Renal cortical epithelial cell (primary cell): ENCODE measurements at places on chromosomes 13 and 19. TPM values are rescaled to one million over a fixed set of nuclear protein-coding genes. Genes with fewer than 3 reads are reported as not detected.

The NLRP11 gene
- not detected in 2 replicates for total RNA-seq

GRCh38 chr13:78631077-78631476 is 27.7 kb upstream of the POU4F1 start:
- DNase-seq, result peak; percentile 66

DNA sequence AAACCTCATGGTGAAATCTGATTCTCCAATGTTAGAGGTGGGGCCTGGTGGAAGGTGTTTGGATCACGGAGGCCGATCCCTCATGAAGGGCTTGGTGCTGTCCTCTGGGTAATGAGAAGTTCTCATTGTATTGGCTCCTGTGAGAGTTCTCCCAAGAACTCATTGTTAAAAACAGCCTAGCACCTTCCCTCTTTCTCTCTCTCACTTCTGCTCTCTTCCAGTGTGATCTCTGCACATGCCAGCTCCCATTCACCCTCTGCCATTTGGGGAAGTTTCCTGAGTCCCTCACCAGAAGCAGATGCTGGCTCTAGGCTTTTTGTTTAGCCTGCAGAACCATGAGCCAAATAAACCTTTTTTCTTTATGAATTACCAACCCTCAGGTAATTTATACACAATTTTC is 3.1 kb upstream of the SUCLA2 start:
- DNase-seq, result no peak

DNA sequence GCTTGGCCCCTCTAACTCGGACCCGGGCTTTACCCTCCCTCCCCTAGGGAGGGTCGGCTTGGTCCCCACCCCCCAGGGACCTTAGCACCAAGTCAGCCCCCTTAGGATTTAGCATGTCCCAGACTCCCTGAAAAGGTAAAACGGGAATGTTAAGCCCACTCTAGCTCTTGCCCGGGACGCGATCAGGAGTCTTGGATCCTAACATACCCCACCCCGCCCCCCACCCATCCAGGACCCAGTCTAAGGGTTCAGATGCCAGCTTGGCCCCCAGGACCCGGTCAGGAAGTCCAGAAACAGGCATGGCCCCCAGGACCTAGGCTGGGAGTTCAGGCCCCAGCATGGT is 437 bp downstream of the EPOR start:
- no peak for DNase-seq

DNA sequence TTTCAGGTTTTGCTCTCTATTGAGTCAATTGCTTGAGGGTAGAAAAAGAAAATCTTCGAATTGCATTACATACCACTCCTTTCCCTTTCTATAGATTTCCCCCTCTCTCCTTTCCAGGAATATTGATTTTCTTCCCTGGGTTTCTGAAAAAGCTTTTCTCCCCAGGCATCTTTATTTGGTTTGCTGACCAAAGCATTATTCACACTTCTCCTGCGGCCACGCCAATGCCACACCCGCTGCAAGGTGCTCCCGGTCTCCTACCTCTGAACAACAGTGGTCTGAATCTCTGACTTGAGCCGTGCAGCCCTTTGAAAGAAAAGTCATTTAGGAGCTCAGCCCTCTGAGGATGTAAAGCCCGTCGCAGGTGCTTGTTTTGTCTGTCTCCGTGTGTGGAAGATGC is 350.9 kb upstream of the TMTC4 start:
- no peak for DNase-seq

The CYP4F2 gene
- 0.05 and 1.9 TPM in 2 replicates for total RNA-seq

DNA sequence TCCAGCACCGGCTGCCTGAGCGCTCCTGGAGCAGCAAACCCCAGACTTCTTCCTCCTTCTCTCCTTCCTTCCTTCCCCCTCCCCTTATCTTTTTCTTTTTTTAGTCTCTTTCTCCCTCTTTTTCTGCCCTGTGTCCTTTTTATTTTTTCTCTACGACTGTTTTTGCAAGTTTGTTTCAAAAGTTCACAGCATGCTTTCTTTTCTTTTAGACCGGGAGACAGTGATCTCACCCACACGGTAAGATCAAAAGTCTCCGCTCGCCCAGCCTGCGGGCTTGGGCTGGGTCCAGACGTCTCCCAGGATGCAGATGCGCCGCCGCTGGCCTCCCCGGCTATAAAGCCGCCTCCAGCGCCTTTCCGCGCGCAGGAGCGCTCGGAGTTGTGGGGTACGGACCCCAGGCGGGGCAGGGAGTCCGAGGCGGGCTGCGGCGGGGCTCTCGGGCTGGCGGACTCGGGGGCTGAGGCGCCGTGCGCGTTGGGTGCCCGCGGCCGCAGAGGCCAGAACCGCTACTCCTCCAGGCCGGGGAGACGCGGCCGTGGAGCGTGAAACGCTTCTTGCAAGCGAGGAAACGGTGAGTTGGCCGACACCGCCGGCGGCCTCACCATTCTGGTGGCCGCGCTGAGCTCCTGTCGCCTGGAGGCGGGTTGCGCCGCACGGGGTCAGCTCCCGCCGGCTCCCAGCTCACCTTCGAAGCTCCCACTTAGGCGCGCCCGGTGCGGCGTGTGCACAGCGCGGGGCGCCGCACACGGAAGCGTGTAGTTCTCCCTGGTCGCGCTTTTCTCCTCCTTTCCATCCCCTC is 2.0 kb upstream of the TSHZ3 start:
- DNase-seq, result peak; percentile 8

DNA sequence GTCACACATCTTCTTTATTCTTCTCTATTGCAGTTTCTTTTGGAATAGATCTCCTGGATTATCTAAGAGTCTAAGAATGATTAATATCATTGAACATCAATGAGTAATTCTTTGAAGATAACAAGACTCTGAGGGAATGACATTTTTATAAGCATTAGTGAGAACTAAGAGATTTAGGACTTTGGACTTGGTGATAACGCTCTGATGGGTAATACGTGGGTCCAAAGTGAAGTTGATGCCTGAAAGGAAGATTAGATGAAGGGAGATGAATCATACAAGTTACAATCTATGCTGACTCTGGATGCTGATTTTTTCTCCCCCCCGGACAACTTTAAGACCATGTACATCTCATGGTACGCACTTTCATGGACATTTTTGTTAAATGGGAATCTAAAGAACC is 364.5 kb downstream of the GPC5 start:
- no peak for DNase-seq

The CYP2F1 gene
- total RNA-seq, result not detected in 2 replicates

DNA sequence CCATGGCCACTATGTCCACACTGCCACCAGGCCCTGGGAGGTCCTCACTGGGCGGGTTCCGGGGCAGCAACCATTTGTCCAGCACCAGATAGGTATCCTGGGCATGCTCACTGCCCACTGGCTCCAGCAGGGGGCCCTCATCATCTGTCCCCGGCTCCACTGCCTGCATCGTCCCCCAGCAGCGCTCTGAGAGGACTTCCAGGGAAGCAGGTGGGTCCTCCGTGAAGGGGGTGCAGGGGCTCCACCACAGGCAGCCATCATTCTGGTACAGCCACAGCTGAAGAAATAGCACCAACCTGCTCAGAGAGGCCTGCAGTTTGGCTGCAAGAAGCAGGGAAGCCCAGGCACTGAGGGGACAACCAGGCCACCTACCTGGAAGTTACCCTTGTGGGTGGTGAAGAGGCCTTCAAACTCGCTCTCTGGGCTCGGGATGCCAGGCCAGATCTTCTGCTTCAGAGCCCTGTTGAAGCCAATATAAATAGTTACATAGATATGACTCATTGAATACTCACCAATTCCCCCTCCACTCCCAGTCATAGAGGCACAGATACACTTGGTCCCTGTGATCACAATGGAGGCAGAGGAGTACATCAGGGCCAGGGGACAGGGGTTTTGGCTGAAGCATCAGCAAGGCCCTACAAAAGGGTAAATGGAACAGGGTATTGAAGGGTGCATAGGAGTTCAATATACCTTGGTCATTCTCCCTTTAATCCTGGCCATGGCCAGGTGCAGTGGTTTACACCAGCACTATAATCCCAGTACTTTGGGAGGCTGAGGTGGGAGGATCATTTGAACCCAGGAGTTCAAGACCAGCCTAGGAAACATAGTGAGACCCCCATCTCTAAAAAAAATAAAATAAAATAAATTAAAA is 4.1 kb downstream of the SWSAP1 start:
- DNase-seq, result peak; percentile 78

DNA sequence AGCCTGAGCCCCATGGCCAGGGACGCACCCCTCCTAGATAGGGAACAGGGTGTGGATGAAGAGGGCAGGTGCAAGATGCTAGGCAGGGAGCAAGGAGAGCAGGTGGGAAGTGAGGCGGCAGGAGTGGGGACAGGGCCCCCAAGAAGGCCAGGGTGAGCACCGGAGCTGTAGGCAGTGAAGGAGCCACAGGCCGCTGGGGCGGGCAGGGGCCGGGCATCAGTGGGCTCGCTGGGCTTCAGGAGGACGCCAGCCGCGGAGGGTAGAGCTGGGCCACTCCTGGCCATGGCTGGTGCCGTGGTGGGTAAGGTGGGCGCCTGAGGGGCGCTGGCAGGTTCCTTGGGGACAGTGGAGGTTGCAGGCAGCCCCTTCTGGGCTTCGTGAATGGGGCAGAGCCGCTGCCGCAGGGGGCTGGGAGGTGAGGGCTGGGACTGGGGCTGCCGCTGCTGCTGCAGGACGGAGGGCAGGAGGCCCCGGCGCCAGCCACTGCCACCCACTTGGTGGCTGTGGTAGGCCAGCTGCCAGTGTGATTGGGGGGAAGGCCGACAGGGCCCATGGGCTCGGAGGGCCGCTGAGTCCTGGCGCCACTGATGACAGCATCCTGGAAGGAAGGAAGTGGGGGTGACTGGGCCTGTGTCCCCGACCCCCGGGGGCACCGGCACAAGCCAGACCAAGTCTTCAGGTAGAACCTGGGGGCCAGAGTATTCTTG is 2.1 kb downstream of the NKPD1 start:
- DNase-seq, result no peak

- no peak for DNase-seq
Measured at GRCh38 chr19:42201489-42202289, 15.8 kb downstream of the DEDD2 start.

DNA sequence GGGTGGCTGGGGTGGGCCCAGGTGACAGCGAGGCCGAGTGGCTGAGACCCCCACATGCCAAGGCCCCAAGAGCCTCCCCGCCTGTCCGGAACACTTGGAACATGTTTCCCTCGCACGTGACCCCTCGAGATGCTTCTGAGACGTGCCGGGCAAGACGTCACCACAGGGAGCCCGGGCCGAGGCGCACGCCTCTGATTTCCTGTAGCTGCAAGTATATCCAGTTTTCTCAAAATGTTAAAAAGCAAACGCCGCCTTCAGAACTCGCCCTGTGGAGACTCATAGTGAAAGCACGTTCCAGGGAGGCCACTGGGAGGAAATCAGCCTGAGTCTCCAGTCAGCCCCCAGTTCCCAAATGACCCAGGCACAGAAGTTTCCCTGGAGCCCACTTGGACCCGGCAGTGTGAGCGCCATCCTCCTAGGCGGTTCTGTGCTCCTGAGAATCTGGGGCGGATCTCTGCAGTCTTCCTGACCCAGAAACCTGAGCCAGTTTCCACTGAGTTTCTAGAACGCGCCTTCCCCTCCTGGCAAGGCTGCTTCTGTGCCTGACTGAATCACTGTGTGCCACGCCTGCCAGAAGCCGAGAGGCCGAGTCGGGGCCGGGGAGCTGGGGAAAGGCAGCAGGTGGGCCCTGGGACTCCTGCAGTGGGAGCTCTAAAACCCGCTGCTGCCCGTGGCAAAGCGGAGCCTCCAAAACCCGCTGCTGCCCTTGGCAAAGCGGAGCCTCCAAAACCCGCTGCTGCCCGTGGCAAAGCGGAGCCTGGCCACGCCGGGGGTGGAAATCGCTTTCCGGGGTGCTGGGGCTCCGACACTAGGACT is 179.3 kb downstream of the KDM4B start:
- DNase-seq, result no peak

DNA sequence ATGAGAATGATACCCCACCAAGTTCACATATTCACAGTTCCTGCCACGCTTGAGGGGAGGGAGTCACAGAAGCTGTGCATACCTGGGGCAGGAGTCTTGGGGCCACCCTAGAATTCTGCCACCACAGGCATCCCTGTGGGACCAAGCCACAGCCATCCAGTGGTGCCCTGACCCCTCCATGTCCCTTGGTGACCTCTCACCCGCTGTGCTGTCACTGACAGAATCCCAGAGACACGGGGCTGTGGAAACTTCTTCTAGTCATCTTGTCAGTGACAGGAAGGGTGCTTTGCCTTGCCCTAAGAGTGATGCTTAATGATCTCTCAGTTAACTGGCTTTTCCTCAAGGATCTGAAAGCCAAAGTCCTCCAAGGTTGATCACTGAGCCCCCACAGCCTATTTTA is 58.4 kb upstream of the UQCRFS1 start:
- no peak for DNase-seq

DNA sequence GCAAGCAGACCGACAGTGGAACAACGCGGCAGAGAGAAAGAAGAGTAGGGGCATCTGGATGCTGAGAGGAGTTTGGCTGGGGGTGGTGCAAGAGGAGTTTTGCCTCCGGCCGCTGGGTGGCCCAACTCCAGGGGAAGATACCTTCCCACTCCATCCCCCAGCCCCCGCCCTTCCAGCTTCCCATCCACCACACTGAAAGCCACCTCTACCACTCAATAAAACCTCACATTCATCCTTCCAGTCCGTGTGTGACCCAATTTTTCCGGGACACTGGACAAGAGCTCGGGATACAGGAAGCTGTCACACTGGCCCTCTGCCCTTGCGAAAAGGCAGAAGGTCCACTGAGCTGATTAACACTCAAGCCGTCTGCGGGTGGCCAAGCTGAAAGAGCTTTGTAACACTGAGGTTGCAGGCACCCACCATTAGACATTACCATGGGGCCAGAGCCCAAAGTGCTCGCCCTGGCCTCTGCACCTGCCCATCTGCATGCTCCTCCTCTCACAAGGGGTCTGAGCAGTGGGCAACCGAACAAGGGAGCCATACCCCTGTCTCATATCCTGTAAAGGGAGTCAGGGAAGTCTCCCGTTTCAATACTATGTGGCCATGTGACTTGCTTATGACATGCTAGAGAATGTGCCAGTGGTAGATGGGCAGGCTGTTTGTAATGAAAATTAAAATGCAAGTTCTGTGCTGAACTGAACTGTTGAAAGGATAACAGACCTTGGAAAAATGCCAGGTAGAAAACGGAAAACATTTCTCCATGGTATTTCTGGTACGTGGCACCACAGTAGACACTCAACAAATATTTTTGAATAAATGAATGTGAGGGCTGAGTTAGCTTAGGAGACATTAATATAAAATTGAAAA is 205.1 kb upstream of the STARD13 start:
- peak; percentile 57 for DNase-seq

The OVOL3 gene
- total RNA-seq, result not detected in 2 replicates

GRCh38 chr19:2251106-2252054 is 2.3 kb downstream of the AMH start:
- no peak for DNase-seq

GRCh38 chr19:30393046-30393445 is 20.9 kb downstream of the ZNF536 start:
- DNase-seq, result peak; percentile 0

The CEACAM3 gene
- total RNA-seq, result not detected in 2 replicates
